CD4-positive, alpha-beta memory T cell (primary cell): ENCODE measurements at places on chromosomes 3 and 15. TPM values are rescaled to one million over a fixed set of nuclear protein-coding genes. Genes with fewer than 3 reads are reported as not detected.

DNA sequence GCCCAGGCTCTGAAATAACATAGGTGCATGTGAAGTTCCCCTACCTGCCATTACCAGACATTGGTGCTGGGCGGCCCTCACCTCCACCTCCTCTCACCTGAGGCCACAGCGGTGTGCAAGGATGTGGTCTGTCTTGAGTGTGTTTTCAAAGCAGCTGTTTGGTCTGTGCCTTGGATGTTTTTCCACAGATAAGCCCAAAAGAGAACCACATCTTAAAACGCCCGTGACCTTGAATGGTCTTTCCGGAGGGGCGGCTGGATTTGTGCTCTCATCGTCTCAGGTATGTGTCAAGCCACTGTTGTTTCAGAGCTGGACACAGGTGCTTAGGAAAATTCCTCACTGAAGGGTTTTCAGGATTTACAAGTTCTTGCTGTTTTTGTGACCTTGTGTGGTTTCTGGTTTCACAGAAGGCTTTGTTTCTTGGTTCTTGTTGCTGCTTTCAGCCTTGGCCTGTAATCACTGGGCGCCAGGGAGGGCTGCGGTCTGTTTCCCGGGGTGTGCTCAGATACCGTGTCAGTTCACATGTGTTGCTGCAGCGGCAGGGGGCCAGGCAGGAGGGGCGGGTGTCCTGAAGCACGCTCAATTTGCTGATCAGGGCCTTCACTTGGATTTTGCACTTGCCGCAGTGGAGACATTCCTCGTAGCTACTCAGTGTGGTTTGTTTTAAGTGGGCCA is 128.4 kb downstream of the IGF1R start:
- peak; percentile 11 for DNase-seq
- H3K27me3 ChIP-seq, result no peaks in the 10 kb centered on the region
- H3K4me1 ChIP-seq, result peaks cover 14% of the 10 kb centered on the region

- H3K27me3 ChIP-seq, result no peaks in the 10 kb centered on the region
- no peak for DNase-seq
- H3K4me1 ChIP-seq, result no peaks in the 10 kb centered on the region
Measured at GRCh38 chr3:115562636-115563267, 60.6 kb upstream of the GAP43 start.

DNA sequence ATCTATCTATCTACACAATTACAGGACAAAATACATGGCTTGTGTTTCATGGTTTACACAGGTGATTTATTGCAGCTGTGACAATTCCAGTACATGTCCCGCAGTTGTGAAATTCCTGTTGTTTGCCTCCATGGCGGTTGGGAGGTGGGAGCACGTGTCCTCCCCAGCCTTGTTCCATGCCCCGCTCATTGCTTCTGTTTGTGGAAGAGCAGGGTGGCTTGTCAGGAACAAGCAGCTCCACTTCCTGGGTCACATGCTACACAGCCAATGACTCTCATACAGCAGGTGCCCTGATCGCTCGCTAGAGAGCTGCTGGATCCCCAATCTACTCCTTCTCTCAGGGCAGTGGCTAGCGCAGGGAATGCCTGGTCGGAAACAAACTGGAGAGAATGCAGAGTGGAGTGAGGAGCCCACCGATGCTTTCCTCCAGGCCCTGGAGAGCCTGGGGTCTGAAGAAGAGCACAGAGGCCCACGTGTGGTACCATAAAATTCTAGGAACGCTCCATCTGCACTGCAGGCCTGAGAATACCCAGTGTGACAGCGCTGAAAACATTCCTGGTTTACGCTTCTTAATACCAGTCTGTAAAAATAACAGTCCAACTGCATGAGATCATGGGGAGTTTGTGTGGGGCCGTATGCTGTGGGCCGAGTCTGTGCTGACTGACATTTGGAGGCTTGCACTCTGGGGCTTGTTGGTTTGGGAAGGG is 270.6 kb upstream of the RGMA start:
- no peaks in the 10 kb centered on the region for H3K36me3 ChIP-seq
- DNase-seq, result no peak
- H3K4me3 ChIP-seq, result no peak overlapping the region
- H3K27me3 ChIP-seq, result no peaks in the 10 kb centered on the region
- H3K4me1 ChIP-seq, result no peaks in the 10 kb centered on the region

DNA sequence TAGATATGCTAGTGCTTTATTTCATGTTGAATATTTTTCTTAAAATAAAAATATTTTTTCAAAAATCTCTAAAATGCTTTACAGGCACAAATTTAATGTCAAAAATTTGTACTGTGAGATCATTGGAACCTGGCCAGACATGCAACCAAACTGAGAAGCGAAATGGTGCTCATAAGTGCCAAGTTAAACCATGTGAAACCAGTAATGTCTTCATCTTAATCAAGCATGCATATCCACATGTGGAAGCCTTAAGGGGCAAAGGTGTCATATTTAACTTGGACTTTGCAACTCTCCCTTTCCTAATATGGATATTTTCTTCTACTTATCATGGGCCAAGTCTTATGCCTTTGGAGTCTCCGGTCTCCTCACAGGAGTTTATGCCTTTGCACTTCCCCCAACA is 208.9 kb upstream of the COL8A1 start:
- no peaks in the 10 kb centered on the region for H3K36me3 ChIP-seq
- no peaks in the 10 kb centered on the region for H3K4me1 ChIP-seq
- H3K27me3 ChIP-seq, result no peaks in the 10 kb centered on the region
- no peak overlapping the region for H3K27ac ChIP-seq

GRCh38 chr3:113775516-113775915 is 28.7 kb downstream of the ATP6V1A start:
- no peak for DNase-seq
- no peaks in the 10 kb centered on the region for H3K36me3 ChIP-seq
- H3K27me3 ChIP-seq, result no peaks in the 10 kb centered on the region

GRCh38 chr3:156017352-156018030 is 102.9 kb upstream of the KCNAB1 start:
- no peaks in the 10 kb centered on the region for H3K36me3 ChIP-seq
- no peak for DNase-seq
- no peak overlapping the region for H3K27ac ChIP-seq
- H3K4me3 ChIP-seq, result no peak overlapping the region
- no peaks in the 10 kb centered on the region for H3K27me3 ChIP-seq
- no peaks in the 10 kb centered on the region for H3K4me1 ChIP-seq

DNA sequence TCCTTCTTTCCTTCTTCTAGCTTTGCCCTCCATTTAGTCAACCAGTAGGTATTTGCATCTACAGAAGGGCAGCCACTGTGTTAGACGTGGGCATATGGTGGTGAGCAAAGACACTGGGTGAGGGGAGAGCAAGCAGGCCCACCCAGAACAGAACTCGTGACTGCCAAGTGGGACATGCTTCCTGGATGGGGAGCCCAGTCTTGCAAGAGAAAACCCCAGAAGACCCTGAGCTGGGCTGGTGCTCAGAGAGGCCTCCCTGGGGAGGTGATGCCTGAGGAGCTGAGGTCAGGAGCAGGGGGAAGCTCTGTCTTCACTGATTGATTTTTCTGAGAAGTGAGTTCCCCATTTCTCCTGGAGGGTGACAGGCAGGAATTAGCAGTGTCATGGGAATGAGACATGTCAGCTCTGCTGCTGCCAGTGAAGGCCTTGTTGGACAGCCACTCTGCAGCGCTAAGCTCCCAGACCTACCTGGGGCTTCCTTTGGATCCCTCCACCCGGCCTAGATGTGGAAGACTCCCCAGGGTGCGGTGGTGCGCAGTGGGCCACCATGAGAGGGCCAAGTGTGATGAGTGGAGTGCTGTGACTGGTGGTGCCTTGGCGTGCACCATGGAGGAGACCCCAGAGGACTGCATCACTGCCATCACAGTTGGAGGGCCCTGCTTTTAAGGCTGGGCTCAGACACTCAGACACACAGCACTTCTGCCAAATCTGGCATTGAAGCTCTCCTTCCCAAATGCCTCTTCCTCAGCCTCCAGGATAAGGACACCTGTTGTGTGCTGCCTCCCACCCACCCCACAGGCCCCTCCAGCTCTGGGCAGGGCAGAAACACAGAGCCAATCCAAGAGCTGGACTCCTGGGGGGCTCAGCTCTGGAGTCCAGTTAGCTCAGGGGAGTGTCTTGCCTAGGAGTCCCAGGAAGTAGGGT is 40.0 kb upstream of the TOPBP1 start:
- H3K27ac ChIP-seq, result no peak overlapping the region
- H3K27me3 ChIP-seq, result no peaks in the 10 kb centered on the region
- no peak overlapping the region for H3K4me3 ChIP-seq
- DNase-seq, result no peak
- no peaks in the 10 kb centered on the region for H3K36me3 ChIP-seq

SPATA12 gene
- not detected for total RNA-seq

TGM5 gene
- not detected for total RNA-seq

FOXL2 gene
- total RNA-seq, result not detected

PLCL2 gene
- 67.1 TPM for total RNA-seq

- H3K36me3 ChIP-seq, result no peaks in the 10 kb centered on the region
- H3K27me3 ChIP-seq, result no peaks in the 10 kb centered on the region
- H3K4me3 ChIP-seq, result no peak overlapping the region
- H3K4me1 ChIP-seq, result peaks cover 9% of the 10 kb centered on the region
- H3K27ac ChIP-seq, result no peak overlapping the region
- DNase-seq, result no peak
Measured at GRCh38 chr3:56987238-56987895, 73.1 kb upstream of the SPATA12 start.

OR4F6 gene
- total RNA-seq, result not detected

CYP11A1 gene
- total RNA-seq, result not detected
